HCT116 (cell line): ENCODE measurements at places on chromosomes 7 and 10.

DNA sequence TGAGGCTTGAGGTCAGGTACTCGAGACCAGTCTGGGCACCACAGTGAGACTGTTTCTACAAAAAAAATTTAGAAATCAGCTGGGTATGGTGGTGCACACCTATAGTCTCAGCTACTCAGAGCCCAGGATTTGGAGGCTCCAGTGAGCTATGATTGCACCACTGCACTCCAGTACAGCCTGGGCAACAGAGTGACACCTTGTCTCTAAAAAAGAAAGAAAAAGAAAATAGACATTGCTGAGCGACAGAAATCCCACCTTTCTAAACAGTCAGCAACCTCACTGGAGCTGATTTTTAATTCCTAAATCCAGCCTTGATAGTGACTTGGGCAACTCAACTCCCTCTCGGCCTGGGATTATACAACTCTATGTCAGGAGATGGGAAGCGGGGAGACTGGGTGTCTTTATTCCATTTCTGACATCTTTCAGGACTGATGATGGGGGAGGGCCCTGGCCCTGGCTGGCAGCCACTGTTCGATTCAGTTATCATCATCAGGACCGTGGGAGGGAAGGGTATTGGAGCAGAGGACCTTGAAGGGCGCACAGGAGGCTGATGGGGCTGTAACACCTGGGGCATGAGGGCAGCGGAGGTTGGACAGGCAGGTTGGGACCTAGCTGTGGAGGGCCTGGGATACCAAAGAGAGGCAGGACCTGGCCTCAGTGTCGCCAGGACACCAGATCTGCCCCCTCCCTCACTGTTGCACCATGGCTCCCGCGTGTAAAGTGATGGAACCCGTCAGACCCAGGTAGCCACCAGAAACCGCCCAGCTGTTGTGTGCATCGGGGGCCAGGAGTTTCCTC, 14.7 kb downstream of the HSPB1 start:
- no peak for DNase-seq

DNA sequence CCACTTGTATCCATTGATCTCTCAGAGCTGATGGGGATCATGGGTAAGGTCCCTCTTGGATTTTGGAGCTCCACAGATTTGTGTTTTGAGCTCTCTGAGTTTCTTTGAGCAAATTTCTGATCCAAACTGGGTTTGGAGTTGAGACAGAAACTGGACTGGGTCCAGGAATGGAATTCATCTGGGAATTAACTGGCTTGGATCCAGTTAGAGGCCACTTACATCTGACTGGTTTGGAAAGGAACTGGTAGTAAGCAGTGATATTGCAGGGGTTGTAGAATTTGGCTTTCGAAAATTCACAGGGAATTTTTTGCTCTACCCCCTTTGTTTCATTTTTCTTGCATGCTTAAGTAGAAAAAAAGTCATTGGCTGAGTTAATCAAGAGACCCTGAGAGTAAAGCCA, 245.6 kb downstream of the SEMA3D start:
- DNase-seq = no peak

DNA sequence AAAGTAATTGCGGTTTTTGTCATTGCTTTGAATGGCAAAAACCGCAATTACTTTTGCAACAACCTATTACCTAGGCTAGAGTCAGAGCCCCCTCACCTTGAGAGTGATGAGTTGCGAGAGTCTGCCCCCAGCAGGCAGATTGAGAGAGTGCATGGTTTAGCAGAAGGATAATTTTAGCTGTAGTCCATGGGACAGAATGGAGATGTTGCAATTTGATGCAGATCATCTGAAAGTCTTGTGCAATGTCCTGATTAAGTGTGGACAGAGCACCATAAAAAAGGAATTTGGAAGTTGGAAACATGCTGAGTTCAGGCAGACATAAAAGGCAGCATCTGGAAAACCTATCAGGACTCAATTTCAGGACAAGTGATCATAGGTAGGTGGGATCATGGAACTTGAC, 48.7 kb downstream of the GPR141 start:
- peak; percentile 6 for DNase-seq

DNA sequence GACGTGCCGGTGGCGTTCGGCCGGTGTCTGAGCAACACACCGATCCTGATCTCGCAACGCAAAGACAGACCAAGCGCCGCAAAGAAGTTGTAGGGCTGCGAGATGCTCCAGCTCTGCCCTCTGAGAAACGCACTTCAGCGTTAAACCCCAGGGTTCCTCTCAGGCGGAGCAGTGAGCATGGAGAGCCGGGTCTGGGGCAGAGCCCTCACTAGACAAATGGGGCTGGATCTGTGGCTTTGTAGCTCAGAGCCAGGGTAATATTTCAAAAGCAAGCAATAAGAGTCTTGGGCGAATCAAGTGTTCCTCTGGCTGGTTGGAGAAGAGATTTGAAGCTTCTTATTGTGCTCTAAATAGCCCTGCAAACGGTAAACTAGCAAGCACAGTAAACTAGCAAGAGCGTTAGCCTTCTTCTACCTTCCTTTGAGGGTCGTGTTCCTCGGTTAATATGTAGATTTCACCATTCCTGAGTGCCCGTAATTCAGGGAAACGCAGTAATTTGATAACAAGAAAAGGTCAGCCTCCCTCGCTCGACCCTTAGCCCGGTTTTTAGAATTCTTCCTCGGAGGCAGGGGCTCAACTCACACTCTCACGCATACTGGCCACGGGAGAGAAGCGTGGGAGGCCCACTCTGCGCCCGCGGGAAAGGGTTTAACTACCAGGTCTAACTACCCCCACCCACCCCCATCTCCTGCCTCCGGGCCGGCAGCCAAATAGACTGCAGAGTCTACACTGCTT, 6.7 kb downstream of the SKAP2 start:
- DNase-seq = no peak

- DNase-seq = no peak
These were observed 60.3 kb downstream of the RAB18 start for GRCh38 chr10:27564398-27564797.

DNA sequence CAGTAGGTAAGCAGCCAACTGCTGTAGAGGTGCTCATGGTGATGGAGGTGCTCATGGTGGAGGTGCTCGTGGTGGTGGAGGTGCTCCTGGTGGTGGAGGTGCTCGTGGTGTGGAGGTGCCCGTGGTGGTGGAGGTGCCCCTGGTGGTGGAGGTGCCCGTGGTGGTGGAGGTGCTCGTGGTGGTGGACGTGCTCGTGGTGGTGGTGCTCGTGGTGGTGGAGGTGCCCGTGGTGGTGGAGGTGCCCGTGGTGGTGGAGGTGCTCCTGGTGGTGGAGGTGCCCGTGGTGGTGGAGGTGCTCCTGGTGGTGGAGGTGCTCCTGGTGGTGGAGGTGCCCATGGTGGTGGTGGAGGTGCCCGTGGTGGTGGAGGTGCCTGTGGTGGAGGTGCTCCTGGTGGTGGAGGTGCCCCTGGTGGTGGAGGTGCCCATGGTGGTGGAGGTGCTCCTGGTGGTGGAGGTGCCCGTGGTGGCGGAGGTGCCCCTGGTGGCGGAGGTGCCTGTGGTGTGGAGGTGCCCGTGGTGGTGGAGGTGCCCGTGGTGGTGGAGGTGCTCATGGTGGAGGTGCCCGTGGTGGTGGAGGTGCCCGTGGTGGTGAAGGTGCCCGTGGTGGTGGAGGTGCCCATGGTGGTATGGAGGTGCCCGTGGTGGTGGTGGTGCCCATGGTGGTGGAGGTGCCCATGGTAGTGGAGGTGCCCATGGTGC, 517.3 kb downstream of the PTPRN2 start:
- DNase-seq = no peak

GRCh38 chr7:29193316-29194205, 1.0 kb upstream of the CHN2 start:
- no peak for DNase-seq

DNA sequence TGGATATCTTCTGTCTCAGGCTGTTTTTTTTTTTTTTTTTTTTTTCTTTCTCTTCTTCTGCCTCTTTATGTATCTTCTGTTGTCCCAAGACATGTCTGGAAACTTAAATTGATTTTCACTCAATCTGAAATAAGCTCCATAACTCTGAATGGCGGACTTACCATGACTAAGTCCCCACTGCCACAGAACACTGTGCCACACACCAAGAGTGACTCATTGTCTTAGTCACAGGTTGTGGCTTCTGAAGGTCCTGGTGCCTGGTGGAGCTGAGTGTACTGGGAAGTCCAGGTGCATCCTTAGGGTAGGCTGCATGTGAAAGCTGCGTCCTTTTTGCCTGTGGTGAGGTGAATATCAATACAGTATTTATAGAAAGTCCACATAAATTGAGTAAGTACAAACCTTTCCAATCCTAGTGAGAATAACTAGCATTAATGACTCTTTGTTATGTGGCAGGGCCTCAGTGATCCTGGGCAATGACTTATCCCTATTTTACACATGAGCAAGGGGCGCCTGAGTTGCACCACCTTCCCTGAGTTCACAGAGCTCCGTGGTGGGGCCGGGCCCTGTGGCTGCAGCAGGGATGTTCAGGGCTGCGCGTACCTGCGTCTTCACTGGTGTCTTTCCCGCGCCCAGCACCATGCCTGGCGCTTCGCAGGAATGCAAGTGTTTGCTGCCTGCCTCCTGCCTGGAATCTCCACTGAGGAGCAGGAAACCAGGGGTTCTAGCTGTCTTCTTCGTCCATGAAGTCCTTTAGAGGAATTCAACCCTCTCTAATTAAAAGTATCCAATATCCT, 4.3 kb downstream of the PFKP start:
- peak; percentile 91 for DNase-seq

DNA sequence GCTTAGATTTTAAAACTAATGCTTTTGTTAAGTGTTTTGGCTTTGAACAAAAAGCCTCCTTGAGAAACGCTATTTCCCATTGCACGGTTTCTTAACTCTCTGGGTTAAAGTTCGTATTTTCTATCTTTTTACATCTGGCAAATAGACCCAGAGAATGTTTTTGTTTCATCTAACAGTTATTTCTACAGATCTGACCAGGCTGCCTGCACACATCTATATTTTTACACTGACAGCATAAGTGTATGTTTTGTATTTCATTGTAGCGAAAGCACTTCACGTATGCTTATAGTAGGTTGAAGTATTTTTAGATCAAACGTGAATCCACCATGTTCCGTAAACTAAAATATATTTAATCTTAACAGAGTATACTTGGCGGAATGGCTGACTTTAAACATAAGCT, 477.3 kb downstream of the SDK1 start:
- DNase-seq = no peak

DNA sequence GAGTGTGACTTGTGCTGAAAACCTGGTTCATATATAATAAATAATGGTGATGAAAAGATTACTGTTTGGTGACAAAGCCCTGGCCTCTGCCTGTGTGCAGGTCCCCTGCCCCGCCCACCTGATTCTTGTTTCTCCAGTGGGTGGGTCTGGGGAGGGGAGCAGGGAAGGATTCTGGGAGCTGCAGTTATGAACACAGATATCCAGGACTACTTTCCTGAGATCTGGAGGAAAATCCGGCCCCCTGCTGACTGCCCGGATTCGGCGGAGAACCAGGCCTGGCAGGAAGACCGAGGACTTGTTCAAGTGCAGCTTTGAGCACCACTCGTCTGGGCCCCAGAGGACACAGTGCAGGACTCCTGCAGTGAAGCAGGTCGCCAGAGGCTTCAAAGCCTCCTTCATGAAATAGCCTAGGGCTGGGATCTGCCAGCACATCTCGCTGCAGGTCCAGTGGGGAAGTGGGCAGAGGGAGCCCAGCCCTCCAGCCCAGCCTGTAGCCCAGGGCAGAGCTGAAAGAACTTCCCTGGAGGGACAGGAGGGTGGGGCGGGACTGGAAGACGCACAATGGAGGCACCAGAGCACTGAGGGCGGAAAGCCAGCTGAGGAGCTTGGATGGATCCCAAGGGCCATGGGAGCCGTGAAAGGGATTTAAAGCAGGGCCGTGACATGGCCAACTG, 7.0 kb downstream of the ATP6V0E2 start:
- no peak for DNase-seq

DNA sequence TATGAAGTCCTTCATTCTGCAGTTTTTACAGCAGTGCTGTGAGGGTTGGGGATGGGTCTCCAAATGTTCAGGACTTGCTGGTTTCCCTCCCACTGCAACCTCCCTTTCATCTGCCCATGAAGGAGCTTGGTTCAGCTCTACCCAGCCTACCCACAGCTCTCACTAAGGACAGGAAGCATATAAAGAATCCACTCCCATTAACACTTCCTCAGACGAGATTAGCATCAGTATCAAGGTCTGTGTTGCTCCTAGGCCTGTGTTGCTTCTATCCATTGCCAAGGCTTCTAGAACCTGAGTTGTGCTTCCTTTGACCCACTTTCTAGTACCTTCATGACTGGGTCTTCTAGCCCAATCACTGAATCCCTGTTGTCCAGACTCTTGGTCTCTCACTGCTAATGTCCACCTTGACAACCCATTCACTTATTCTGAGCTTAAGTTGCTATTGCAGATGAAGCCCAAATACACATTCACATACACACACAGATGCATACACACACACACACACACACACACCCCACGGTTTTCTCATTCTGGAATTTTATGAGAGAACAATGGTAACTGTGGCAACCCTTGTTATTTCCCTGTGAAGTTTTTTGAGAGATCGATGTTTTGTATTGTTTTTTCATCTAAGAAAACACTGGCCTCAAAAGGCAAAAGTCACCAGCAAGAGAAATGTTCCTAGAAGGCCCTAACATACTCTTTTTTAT, 248.1 kb downstream of the MTERF1 start:
- no peak for DNase-seq

GRCh38 chr10:88256886-88257285, 326.2 kb downstream of the RNLS start:
- no peak for DNase-seq

- no peak for DNase-seq
These were observed 6.7 kb upstream of the BTBD16 start for GRCh38 chr10:122264436-122264835.

GRCh38 chr7:93366816-93367215, 134.7 kb downstream of the VPS50 start:
- DNase-seq = no peak

- no peak for DNase-seq
These were observed 590.2 kb downstream of the MAGI2 start for GRCh38 chr7:78863281-78863680.

DNA sequence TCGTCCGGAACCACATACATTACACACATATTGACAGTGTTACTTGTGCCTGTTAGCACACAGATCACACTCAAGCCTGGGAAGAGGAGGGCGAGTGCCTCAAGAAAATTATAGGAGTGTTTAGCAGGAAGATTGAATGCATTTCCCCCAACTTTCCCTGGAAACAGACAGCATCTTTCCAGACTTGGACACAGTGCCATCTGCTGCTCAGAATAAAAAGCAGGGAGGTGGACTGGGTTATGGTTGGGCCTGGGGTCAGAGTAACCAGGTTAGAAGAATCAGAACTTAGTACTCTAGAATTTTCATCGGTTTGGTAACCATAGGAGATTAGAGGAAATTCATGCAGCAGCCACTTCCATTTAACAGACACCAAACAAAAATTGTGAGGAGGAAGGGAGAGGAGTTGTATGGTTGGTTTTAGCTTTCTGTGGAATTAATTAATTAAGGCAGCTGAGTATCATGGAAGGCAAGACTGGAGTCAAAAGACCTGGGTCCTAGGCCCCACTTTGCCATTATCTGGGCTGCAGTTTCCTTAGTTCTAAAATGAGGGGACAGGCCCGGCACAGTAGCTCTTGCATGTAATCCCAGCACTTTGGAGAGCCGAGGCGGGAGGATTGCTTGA, 43.4 kb upstream of the OPTN start:
- DNase-seq = no peak

- DNase-seq = peak; percentile 18
These were observed 4.0 kb upstream of the RBM28 start for GRCh38 chr7:128347647-128348097.

- no peak for DNase-seq
These were observed 419.5 kb downstream of the SH2D4B start for GRCh38 chr10:80957161-80957560.
